ENCODE measurements at places on chromosomes 7 and 10. TPM values are rescaled to one million over a fixed set of nuclear protein-coding genes. Genes with fewer than 3 reads are reported as not detected.

DNA sequence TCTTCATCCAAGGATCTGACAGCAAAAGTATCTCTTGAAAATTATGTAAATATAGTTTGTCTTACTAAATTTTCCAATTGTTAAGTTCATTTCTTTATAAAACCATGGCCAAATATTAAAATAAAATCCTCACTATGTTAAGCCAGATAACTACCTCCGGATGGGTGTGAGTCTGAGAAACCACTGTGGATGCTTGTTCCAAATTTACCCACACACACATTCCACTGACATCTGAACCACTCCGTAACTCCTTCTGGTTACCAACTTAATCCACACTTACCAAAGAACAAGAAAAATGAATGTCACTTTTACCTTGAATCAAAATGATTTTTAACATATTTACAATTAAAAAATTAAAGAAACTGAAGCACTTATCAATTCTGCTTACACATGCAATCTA is 19.7 kb downstream of the CYTH3 start:
- H3K27ac ChIP-seq = no peak overlapping the region
- no peak for DNase-seq
- H3K27me3 ChIP-seq = no peaks in the 10 kb centered on the region
- no peaks in the 10 kb centered on the region for H3K36me3 ChIP-seq

Gene DLX5
- not detected for total RNA-seq

GRCh38 chr7:100632951-100633717 is 8.2 kb downstream of the TFR2 start:
- H3K36me3 ChIP-seq = peaks cover 13% of the 10 kb centered on the region
- no peak overlapping the region for H3K27ac ChIP-seq
- peaks cover 29% of the 10 kb centered on the region for H3K27me3 ChIP-seq
- no peak for DNase-seq

- no peaks in the 10 kb centered on the region for H3K4me1 ChIP-seq
- peak; percentile 56 for DNase-seq
- no peaks in the 10 kb centered on the region for H3K27me3 ChIP-seq
These were observed 109.2 kb downstream of the DPY19L1 start for GRCh38 chr7:34928052-34928451.

DNA sequence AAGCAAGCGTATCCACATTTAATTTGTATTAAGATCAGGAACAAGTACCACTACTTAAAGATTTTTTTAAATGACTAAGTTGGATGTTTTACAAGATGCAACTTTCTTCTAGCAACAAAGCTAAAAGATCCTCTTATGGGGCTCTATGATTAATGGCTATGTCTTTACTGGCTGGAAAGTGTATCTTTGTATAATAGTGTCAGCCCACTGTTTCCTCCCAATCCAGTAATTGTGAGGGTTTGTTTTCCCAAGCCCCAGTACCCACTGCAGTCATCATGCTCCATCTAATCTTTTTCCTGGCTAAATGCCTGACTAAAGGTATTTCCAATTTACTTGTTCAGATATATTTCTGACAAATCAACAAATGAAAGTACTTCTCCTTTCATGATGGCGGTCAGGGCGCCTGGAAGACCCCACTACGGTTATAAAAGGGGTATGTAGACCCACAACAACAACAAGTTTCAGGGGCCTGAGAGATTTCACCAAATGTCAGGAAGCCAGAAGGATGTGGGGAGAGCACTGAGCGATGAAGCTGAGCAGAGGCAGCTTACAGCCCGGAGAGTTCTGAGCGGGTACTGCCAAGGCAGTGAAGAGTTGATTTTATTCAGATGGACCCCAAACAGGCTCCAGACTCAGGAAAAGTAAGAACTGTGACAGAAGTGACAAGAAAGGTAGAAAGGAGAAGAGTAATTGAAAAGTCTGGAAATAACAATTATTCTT is 222.6 kb upstream of the KLF14 start:
- H3K4me1 ChIP-seq = peaks cover 70% of the 10 kb centered on the region
- peaks cover 4% of the 10 kb centered on the region for H3K36me3 ChIP-seq
- H3K4me3 ChIP-seq = peak overlapping the region; percentile 76

GRCh38 chr10:86261941-86262687 is 104.5 kb downstream of the GRID1 start:
- H3K27ac ChIP-seq = no peak overlapping the region
- H3K4me3 ChIP-seq = no peak overlapping the region
- peak; percentile 32 for DNase-seq
- no peaks in the 10 kb centered on the region for H3K36me3 ChIP-seq
- no peaks in the 10 kb centered on the region for H3K4me1 ChIP-seq
